ENCODE measurements at places on chromosomes 13 and 19.

DNA sequence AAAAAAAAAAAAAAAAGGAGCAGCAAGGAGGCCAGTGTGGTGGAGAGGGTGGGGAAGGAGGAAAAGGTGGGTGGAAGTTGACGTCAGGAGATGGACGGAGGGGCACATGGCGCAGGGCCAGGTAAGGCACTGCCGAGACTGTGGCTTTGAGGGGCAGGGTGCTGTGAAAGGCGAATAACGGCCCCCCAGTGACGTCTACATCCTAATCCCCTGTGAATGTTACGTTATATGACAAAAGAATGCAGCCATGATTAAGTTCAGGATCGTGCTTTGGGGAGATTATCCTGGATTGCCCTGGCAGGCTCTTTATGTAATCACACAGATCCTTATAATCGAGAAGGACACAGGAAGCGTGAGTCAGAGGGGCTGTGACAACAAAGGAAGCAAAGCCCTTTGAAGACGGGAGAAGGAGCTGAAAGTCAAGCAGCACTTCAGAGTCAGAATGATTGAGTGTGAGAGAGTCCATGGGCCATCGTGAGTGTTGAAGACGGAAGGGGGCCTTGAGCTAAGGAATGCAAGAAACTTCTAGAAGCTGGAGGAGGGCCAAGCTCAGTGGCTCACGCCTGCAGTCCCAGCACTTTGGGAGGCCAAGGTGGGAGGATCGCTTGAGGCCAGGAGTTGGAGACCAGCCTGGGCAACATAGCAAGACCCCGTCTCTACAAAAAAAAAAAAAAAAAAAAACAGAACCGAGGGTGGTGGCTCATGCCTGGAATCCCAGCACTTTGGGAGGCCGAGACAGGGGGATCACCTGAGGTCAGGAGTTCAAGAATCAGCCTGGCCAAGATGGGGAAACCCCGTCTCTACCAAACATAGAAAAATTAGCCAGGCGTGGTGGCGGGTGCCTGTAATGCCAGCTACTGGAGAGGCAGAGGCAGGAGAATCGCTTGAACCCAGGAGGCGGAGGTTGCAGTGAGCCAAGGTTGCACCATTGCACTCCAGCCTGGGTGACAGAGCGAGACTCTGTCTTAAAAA lies 13.8 kb upstream of the CEACAM16 start:
- no peak for DNase-seq

DNA sequence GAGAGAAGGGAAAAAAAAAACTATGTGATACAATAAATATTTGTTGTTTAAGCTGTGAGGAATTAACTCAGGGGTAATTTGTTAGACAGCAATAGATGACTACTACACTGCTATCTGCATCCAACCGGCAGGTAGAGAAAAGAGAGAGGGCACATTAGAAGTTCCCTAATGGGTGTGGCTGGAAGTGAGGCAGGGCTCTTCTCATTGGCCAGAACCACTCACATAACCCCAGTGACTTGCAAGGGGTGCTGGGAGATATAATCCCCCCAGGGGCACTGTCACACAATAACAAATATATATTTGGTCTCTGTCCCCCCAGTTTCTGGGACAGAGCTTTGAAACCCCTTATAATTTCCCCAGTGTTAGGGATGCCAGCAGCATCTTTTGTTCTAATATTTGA lies 24.3 kb downstream of the FGF21 start:
- DNase-seq = no peak

DNA sequence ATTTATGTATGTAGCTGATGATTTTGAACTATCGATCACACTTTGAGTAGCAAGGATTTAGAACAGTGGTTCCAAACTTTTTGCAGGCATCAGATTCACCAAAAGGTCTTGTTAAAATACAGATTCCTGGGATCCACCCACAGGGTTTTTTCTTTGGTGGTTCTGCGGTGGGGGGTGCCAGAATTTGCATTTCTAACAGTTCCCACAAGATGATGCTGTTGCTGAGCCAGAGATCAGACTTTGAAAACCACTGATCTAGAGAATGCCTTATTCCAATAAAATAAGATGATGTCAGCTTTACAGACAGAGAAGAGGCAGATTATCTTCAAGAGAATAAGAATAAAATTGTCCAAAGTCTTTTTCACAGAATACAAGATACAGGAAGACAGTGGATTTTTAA lies 80.9 kb upstream of the SHISA2 start:
- DNase-seq = no peak

DNA sequence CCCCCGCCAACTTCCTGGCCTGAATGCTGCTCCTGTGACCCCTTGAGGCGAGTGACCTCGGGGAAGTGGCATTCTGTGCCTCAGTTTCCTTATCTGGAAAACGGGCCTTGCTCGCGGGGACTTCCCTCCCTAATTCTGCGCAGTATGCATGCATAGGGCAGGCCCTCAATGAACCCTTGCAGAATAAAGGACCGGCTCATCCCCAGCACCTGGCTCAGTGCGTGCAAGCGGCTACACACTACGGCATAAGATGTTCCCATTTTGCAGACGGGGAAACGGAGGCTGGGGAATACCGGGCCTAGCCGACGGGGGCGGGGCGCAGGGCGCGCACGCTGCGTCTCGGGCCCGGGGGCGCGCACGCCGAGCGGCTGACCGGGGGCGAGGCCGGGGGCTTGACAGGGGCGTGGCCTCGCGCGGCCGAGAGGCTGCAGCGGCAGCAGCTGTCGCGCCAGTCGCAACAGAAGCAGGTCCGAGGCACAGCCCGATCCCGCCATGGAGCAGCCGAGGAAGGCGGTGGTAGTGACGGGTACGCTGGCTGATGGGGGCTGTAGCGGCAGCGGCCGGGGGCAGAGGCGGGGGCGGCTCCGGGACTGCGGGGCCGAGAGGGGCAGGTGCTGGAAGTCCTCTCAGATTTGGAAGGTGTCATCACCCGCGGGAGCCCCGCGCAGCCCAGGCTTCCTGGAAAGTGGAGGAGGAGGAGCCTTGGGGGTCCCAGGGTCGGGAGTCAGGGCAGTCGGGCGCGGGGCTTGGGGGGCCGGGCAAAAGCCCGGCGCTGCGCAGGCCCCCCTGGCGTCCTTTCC lies at the start of gene PGPEP1:
PGPEP1 (plus strand) TSS at position 409 of the 800 bp plus-strand sequence; CDS start at position 493, 84 bp downstream.
- peak; percentile 43 for DNase-seq

DNA sequence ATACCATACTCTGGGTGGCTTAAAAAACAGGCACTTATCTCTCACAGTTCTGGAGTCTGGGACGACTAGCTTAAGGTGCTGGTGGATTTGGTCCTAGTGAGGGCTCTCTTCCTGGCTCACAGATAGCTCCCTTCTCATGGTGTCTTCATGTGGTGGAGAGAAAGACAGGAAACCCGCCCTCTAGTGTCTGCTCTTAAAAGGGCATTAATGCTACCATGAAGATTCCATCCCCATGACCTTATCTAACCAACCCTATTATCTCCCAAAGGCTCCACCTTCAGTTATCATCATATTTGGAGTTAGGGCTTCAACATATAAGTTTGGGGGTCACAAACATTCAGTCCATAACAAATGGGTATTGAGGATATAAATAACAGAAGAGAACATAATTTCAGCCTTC lies 139.4 kb downstream of the HS6ST3 start:
- DNase-seq = no peak

DNA sequence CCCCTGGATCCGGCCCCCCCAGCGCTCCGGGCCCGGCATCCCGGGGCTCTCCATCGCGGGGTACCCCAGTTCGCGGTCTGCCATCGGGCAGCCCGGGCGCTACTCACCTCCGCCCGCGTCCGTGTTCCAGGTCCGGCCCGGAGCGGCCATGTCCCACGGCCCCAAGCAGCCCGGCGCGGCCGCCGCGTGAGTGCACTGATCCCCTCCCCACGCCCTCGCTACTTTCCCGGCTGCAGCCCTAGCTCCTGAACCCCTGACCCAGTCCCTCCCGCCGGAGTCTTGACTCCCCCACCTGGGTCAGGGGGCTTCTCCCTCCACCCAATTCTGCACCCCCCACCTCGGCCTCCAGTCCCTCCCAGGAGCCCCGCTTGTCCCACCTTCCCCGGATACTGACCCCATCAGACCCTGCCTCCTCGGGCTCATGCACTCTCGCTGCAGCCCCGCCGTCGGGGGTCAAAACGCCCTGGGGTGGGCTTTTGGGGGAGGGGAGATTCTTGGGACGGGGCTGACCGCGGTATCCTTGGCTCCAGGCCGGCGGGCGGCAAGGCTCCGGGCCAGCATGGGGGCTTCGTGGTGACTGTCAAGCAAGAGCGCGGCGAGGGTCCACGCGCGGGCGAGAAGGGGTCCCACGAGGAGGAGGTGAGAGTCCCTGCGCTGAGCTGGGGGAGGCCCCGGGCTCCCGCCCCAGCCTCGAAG lies 566 bp downstream of the HMG20B start:
- DNase-seq = no peak

- DNase-seq = no peak
Observed at GRCh38 chr19:43316591-43317319, 36.7 kb upstream of the CD177 start.

DNA sequence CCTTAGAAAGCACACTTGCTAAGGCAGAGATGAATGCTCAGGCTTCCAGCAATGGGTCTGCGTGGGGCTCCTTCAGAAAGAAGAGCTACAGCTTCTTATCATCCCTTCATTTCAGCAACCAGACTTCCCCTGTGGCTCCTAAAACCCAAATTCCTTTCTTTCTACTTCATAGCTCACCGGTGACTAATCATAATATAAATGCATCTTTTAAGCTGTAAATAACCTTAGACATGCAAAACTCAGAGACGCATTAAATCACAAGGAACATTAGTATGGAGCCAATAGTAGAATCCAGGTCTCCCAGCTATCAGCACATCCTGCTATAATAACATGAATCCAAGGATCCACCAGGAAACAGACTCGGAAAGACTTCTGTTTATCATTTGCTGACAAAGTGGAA lies 375.6 kb downstream of the COG6 start:
- DNase-seq = no peak

DNA sequence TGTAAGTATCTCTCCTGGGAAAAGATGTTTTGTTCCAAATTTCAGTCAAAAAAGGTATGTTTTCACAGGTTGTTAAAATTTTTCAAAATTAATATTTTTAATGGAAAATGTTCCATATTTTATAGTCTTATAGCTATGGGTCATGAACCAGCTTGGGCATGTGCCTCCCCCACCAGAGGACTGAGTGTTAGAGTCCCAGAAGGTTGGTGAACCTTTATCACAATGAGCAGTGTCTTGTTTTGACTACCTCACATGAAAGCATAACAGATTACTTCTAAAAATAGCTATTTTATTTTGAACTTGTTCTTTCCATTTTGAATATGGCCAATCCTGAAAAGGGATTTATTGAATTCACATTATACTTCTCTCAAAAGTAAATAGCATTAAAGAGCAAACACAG lies 112.5 kb upstream of the TSC22D1 start:
- no peak for DNase-seq

- DNase-seq = peak; percentile 71
Observed at GRCh38 chr13:24264976-24265375, 44.4 kb upstream of the C1QTNF9 start.

DNA sequence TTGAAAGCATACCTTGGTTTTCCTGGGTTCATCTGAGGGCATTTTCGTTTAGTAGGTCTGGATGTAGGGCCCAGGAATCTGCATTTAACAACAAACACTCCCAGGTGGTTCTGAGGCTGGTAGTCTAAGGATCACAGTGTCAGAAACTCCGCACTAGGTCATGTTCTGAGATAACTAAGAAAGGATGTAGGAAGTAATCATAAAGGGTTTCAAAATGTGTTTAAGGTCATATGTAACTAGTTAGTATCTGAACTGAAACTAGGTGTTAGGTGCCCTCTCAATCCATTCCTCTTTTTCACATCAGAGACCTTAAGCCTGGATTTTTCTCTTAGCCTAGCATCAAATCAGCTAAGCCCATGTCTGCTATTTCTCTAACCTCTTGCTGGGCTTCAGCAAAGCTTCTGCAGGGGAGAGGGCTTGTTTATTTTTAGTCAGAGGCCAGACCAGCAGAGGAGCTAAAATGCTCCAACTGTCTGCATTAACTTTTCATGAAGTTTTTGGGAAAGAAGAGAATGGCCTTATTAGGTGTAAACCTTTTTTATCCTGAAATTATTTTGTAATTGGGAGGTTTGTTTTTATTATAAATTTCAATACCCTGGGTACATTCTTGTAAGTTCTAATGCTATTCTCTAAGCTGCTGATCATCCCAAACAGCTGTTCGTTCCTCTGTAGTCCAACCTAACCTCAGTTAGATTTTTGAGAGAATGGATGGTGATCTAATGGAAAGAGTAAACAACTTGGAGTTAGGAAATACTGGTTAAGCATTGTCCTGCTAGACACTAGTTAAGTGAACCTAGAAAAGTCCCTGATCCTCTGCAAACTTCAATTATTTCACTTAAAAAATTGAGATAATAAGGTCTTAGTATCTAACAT lies 262.8 kb upstream of the RFC3 start:
- no peak for DNase-seq

GRCh38 chr13:105247830-105248229 lies 1287.6 kb downstream of the EFNB2 start:
- no peak for DNase-seq

GRCh38 chr19:56834564-56835375 lies 5.8 kb downstream of the PEG3 start:
- no peak for DNase-seq

GRCh38 chr13:41660411-41660810 lies 203.1 kb downstream of the RGCC start:
- DNase-seq = no peak

DNA sequence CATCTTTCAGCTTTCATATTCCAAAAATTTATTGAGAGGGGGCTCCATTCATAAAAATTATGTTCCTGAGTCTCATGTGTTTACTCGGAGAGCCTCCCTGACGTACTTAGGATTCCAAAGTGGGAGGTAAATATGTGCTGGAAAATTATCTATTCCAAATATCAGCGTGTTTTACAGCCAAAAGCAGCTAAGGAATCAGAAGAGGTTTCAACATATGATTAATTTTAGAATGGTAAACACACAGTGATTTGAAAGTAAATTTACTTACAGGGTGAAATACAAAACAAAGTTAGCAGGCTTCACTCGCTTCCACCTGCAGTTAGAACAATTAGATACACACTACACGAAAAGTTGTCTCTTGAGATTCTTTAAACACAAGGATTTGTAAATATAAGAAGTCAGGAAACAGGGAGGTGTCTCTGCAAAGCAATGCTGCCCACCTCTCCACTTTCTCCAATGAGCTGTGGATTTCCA lies 313.8 kb upstream of the NBEA start:
- DNase-seq = no peak

DNA sequence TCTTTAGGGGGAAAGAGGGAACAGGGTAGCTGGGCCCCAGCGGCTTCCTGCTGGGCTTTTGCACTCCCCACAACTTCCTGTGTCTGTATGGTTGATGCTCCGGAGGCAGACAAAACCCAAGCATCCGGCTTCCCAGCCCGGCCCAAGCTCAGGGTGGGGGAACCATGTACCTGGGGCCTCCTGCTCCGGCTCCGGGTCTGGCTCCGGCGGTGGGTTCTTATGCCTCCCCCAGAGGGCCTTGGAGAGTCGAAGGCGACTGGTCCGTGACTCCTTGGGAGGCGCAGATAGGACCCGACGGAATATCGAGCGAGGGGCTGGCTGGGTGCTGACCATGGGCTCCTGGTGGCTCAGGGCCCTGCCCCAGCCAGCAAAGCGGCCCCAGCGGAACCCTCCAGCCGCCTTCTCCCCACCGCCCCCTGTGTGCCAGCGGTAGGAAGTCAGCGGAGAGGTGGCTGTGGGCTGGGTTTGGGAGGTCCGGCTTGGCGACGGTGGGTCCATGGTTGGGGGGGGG lies 428 bp downstream of the RASAL3 start:
- DNase-seq = peak; percentile 67

Measured in stimulated activated CD8-positive, alpha-beta memory T cell treated with anti-CD3 and anti-CD28 coated beads, Interleukin-12 subunit alpha, Interleukin-12 subunit beta, amount 100 ng/mL, for 1 hour (primary cell).